ENCODE measurements at places on chromosomes 1 and 21. TPM values are rescaled to one million over a fixed set of nuclear protein-coding genes. Genes with fewer than 3 reads are reported as not detected.

USP33 gene
- 76.1 TPM for total RNA-seq

PLA2G2D gene
- total RNA-seq, result not detected

PKNOX1 gene
- 8.2 TPM for total RNA-seq

SPATA45 gene
- not detected for total RNA-seq

SAMSN1 gene
- total RNA-seq, result 14.0 TPM

RASAL2 gene
- 40.7 TPM for total RNA-seq

Data from umbilical cord (tissue), 2 donors.